B cell (primary cell): ENCODE measurements at places on chromosomes 13 and 19.

GRCh38 chr13:110914331-110915056 is 375 bp downstream of the ANKRD10 start:
- peak; percentile 89 for DNase-seq

- DNase-seq: peak; percentile 8
Measured at GRCh38 chr13:26601669-26602068, 44.2 kb downstream of the WASF3 start.

GRCh38 chr19:40139533-40140287 is 49.0 kb upstream of the ZNF780A start:
- peak; percentile 73 for DNase-seq

- no peak for DNase-seq
Measured at GRCh38 chr13:114054830-114055439, 77.5 kb downstream of the RASA3 start.

DNA sequence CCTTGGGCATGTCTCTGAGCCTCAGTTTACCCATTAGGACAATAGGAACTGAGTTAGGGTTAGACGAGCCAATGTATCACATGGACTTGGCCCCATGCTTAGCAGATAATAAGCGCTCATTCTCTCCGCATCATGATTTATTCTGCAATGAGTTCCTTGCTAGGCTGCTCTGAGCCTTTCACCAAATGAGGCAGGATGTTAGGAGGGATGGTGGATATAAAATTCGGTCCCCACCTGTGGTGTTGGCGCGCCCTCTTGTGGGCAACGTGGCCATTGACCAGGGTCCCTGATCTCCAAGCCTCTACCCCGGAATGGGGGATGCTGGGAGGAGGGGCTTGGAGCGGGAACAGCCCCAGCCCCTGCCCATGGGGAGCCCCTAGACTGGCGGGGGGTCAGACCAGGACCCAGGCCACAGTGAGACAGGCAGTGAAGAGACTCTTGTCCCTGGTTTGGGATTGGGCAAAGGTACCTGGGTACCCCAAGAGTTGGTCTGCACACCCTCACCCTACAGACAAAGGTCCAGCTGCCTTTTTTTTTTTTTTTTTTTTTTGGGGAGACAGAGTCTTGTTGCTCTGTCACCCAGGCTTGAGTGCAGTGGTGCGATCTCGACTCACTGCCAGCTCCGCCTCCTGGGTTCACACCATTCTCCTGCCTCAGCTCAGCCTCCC is 43.9 kb downstream of the CERS4 start:
- peak; percentile 87 for DNase-seq

DNA sequence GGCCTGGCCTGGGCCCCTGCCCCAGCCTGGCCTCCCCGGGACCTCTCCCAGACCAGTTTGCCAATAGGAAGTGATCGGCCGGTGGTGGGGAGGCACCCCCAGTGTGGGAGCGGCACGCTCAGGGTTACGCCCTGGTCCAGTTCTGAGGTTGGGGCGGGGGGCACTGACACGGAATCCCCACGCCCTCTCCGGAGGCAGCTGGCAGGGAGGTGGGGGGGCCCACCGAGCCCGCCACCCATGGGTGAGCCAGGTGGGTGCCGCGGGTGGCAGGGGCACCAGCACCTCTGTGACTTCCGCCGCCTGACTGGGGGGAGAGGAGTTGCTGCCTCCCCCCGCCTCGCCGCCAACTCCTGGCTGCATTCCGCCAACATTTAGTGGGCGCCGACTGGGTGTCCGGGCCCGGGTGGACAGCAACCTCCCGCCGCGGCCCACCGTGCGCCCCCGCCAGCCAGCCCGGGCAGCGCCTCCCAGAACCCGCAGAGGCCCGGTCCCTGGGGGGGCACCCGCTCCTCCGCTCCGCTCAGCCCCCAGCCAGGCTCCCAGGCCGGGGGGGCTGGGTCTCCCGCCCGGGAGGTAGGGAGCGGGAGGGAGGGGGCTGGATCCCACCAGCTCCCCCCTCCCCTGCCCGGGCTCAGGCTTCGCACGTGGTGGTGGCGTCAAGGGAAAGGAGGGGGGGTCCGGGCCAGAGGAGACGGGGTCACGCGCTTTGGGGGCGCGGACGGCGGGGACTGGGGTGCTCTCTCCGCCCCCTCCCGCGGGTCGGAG is 2.0 kb downstream of the ZBTB7A start:
- DNase-seq: peak; percentile 70

DNA sequence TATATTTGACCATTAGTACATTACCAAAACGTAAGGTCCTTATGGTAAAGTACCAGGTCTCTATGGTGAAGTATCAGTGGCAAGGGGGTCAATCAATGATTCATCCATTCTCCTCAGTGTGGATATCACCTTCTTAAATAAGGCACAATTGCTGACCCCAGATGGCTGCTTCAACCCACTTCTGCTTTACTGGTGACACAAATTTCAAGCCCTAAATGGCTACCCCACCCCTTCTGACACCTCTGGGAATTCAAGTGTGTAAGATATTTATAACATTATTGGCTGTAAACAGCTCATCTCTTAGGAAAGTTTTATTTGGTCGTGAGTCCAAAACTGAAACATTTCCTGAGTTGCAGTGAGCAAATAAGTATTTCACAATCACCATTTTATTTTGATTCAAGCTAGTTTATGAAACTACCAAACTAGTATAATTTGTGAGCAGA is 7.9 kb upstream of the WBP4 start:
- DNase-seq: peak; percentile 79

GRCh38 chr19:13210339-13210775 is 60.1 kb downstream of the IER2 start:
- DNase-seq: no peak

DNA sequence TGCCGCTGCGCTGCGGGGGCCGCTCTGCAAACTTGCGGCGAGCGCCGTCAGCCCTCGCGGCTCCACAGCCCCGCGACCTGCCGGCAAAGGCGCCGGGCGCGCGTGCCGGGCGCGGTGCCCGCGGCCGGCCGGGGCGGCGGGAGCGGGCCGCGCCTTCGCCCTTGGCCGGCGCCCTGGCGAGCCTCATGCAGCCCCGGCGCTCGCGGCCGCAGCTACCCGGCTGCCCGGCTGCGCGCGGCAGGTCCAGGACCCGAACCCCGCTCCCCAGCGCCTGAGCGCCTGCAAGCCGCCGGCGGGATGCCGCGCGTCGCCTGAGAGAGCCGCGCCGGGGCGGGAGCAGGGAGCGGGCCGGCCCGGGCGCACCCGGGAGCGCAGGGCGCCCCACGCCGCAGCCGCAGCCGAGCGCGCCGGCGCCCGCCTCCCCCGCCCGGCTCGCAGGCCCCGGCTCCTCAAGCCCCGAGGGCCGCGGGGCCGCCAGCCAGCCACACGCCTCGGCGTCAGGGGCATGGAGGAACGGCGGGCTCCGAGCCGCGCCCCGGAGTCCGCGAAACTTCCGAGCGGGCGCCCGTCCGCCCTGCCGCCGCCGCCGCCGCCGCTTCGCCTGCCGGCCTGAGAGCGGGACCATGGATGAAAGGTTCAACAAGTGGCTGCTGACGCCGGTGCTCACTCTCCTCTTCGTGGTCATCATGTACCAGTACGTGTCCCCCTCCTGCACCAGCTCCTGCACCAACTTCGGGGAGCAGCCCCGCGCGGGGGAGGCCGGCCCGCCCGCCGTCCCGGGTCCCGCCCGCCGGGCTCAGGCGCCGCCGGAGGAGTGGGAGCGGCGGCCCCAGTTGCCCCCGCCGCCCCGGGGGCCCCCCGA is 564 bp downstream of the HS6ST3 start:
- peak; percentile 4 for DNase-seq

DNA sequence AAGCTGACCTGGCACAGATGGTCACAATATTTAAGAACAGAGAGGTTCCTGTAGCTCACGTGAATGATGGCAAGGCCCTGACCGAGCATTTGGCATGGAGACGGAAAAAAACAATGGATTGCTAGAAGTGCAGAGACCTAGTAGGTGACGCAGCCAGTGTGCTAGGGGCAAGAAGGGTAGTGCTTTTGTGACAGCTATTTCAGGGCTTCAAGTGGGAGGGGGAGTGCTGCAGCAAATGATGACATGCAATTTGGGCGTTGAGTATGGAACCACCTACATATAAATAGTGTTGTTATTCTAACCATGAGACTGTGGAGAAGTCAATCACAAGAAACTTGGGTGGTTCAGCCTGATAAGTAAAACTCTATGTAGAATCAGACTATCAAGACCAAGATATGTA is 65.7 kb upstream of the IL17D start:
- no peak for DNase-seq

DNA sequence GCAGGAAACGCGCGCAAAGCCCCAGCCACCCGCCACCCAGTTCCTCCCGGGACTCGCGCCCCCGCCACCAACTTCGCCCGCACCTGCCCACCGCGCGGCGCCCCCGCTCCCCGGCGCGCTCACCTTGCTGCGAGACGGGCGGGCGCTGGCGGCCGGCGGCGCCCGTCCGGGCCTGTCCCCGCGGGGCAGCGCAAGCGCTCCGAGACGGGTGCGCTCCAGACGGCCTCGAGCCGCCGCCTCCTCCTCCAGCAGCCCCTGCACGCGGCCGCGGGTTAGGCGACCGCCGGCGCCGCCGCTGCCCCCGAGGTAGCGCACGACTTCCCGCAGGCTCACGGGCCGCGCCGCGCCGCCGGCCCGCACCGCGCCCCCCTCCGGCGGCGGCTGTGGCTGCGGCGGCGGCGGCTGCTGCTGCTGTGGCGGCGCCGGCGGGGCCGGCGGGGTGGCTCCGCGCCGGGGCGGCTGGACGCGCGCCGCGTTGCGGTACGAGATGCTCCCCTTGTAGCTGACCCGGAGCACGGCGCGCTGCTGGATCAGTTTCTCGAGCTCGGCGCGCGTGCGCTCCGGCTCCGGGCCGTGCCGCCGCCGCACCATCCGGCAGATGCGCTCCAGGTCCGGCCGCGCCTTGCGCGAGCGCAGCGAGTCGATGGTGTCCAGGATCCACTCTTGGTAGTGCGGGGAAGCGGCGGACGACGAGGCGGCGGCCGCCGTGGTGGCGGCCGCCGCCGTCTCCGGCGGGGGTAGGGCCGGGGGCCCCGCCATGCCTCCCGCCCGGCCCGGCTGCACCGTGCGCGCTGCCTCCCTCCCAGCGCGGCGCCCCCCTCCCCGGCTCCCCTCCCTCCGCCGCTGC is 666 bp downstream of the SAMD1 start:
- peak; percentile 75 for DNase-seq

DNA sequence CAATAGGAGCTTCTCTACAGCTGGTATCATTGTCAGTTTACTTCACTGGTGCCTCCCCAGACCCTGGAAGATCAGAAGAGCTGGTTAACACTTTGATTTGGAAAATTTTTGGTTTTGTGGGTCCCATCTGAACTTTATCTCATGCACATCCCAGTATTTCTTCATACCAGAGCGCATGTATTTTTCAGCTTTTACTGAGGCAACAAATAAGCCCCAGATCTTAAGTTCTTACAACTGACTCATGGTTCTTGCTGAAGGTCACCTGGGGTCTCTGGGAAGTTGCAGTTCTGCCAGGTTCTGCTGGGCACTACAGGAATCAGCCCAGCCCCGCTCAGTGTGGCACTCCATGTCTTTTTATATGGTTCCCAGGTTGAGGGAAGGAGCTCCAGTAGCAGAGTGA is 1249.9 kb downstream of the EFNB2 start:
- DNase-seq: no peak

DNA sequence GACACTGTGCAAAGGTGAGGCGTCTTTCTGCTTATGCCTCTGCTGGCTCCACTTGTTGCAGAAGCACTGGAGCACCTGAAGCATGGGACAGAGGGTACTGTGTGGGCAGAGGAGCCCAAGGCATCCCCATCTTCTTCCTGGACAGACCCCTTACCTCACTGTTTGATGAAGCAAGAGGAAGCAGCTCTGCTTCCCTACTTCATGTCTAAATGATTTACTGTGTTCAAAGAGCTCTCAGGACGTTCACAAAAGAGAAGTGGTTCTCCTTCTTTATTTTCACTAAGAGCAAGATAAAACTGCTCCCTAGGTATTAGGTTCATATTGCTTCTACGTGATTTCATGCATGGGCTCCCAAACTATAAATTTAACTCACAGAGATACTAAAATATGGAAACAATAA is 1635.4 kb upstream of the SLC10A2 start:
- no peak for DNase-seq

GRCh38 chr13:102376318-102376717 is 25.5 kb downstream of the FGF14 start:
- DNase-seq: no peak

GRCh38 chr19:39083599-39083982 is 577 bp upstream of the ACP7 start:
- DNase-seq: no peak

GRCh38 chr19:23116802-23117571 is at the start of gene ZNF730:
Gene ZNF730, plus strand, starts transcription at chr19:23117025. Its CDS starts 149 bp downstream, at chr19:23117174.
- DNase-seq: peak; percentile 68

- DNase-seq: no peak
Measured at GRCh38 chr13:82165396-82166174, 1716.7 kb downstream of the SLITRK1 start.

GRCh38 chr19:46907880-46908279 is 47.1 kb downstream of the ARHGAP35 start:
- no peak for DNase-seq

DNA sequence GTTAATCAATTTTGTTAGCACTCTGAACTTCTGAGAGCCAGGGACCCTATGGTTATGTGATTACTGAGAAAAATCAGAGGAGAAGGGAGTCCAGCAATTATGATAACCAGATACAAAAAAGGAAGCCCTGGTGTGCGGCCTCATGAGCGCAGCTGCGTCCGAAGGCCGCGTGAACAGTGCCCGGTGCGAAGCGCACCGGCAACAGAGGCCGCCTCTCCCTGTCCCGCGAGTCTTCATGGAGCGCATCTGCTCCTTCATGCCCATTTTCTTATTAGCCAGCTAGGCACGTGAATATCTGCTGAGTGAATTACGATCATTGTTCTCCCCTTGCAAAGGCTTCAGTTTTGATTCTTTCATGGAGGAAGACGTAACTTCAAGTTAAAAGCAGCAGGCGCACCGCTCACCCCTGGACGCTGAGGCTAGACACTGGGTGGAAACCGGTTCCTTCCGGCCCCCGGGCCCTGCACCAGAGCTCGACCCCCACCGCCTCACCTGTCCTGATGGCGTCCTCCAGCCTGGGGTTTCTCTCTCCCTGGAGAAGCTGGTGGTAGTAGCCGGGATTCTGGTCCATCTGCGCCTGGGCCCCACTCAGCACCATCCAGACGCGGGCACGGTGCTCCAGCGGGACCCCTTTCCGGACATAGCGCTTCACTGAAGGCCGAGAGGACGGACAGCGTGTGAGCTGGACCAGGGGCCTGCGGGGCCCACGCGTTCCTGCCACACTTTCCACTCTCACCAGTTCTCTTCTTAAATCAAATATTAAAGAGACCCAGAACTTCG is 8.9 kb downstream of the GRTP1 start:
- DNase-seq: no peak

- DNase-seq: no peak
Measured at GRCh38 chr13:22665506-22665905, 515.3 kb upstream of the SGCG start.
